Stimulated activated CD4-positive, alpha-beta T cell treated with anti-CD3 and anti-CD28 coated beads, Interleukin-15, amount 100 ng/mL, for 1 hour (primary cell): ENCODE measurements at places on chromosomes 3 and 15.

DNA sequence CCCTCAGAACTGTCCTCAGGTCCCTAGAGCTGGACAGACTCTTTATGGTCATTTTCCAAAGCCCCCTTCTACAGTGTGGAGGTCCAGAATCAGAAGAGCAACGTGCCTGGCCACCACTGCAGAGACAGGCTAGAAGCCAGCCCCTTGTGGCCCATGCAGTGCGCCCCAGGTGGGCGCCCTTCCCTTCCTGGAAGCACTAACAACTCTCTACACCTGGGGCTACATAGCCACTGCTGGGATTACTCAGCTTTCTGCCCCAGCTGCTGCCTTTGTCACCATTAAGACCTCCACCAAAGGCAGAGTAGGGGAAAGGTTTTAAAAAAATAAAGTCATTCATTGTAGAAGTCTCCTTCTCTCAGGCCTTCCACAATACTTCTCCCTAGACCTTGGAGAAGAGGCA lies 2.3 kb downstream of the RASGRP1 start:
- DNase-seq: no peak

- DNase-seq: no peak
These were observed 66.0 kb upstream of the SIAH2 start for GRCh38 chr3:150828997-150829396.

DNA sequence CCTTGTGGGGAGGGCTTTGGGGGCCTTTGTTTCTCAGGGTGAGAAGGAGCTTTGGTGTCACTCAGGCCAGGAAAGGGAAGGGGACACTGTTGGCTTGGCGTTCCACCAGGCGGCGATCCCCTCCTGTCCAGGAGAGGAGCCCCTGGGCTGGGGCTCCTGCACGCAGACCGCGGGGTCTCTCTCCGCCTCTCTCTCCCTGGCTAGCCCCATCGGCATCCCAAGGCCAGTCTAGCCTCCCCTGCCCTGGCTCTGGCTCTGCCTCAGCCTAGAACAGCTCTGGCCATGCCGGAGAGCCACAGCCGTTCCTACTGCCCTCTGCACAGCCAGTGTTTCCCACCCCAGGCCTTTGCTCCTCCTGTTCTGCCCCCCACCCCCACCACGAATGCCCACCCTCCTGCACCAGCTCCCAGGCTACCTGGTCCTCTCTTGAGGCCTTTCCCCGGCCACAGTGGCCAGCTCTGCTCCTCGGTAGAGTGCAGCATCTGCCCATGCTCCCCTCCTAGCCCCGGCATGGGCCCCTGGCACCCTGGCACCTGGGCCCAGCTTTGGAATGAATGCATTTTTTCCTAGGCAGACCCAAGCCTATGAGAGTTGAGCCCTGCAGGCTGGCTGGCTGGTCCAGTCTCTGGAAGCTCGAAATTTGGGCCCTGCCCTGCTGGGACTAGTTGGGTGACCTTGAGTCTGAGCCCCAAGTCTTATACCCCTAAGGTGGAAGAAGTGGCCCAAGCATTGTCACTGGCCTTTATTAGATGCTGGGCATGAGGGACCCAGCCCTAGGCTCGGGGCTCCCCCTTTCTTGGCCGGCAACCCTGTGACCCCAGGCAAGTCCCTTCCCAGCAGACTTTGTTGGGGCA lies 2.4 kb downstream of the PLXNA1 start:
- no peak for DNase-seq

- DNase-seq: no peak
These were observed 35.9 kb downstream of the CCK start for GRCh38 chr3:42229942-42230688.

DNA sequence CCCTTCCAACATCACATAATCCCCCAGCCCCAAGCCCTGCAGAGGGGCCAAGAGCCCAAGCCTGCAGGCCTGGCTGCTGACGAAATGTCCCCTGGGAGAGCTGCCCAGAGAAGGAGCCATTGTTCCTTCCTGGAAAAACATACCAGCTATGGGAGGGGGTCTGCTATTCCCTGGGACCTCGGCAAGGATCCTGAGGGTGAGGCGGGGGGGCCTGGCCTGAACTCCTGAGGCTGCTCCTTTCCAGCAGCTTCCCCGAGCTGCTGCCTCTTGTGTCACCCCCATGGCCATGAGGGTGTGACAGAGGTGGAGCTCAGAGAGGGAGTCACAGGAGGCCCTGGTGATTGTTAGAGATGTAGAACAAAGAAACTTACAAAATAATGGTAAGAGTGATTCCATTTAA lies 12.9 kb downstream of the LOXL1 start:
- DNase-seq: no peak

GRCh38 chr3:115518100-115518852 lies 105.0 kb upstream of the GAP43 start:
- no peak for DNase-seq
